ENCODE measurements at places on chromosomes 3 and 15.

- DNase-seq = no peak
Observed at GRCh38 chr3:144744473-144744872, 772.9 kb downstream of the DIPK2A start.

DNA sequence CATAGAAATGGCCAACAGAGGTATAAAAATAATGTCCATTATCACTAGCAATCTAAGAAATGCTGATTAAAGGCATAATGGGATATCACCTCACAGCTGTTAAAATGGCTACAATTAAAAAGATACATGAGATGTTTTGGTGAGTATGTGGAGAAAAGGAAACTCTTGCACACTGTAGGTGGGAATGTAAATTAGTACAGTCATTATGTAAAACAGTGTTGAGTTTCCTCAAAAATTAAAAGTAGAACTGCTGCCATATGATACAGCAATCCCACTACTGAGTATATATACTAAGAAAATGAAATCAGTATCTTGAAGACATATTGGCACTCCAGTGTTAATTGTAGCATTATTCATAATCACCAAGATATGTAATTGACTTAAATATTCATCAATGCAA lies 982.2 kb upstream of the EPHA6 start:
- no peak for DNase-seq

DNA sequence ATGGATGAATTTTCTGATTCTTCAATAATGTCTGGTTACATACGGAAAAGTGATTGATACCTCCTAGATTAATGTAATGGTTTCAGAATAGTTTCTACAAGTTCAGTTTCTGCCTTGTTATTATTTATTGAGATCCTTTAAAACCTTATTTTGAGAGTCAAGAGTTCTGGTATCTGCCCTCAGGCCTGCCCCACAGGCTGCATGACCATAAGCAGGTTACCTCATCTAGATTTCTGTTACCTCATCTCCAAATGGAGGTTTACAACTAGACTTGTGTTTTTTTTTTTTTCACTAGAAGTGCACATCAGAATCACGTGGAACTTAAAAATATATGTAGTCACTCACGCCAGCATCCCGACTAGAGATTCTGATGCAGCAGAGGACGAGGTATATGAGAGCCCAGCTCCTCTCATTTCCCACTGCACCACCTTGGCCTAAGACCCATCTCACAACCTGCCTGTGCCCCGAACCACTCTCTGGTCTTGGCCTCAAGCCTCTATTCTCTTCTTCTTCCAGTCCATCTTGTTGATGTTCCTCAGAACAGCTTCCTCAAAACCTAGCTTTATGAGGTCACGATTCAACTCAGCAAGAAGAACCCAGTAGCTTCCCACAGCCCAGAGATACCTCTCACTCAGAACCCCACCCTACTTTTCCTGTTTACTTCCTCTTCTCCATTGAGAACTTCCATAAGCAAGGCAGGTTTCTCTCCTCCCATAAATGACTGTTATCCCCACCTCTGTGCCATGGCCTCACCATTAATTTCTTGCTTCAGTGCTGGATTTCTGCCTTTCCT lies 353.4 kb downstream of the CHST2 start:
- DNase-seq = no peak

DNA sequence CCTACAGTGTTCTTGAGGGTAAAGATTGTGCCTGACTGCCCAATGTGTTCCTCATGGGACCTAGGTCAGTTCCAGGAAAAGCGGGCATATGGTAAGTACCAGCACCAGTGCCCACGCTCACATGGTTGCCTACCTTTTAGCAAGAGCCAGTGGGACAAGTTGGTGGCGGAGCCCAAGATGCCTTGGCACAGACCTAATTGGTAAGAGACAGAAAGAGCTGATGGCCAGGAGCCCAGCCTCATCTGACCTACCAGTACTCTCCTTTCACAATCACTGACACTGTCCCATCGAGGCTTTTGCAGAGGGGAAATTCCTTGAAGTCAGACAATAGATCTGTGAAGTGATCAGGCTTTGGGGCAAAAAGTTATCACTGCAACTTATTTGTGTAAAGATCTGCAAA lies 98.4 kb upstream of the BCL6 start:
- DNase-seq = no peak

GRCh38 chr3:160006282-160007163 lies 17.9 kb downstream of the IL12A start:
- DNase-seq = no peak

- DNase-seq = no peak
Observed at GRCh38 chr15:79515300-79516027, 83.3 kb downstream of the MINAR1 start.

- DNase-seq = no peak
Observed at GRCh38 chr3:39637807-39638206, 170.3 kb downstream of the MOBP start.

DNA sequence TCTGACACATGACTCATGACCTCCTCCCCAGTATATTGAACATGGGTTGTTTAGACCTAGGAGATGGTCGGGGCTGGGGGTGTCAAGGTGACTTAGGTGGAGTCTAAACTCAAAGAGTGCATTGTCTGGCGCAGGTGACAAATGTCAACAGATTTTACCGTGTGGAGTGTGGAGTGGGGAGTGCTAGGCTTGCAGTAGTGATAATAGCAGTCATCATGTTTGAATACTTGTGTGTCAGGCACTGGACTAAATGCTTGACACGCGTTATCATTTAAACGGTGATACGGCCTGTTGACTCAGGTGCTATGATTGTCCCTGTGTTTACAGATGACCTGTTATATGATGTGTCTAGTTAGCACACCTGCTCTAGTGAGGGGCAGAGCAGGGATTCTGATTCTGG lies 30.8 kb downstream of the MUC20 start:
- no peak for DNase-seq

- DNase-seq = no peak
Observed at GRCh38 chr3:53252096-53252946, 3.5 kb downstream of the TKT start.

GRCh38 chr3:100702980-100703345 lies 6.3 kb upstream of the TFG start:
- no peak for DNase-seq

DNA sequence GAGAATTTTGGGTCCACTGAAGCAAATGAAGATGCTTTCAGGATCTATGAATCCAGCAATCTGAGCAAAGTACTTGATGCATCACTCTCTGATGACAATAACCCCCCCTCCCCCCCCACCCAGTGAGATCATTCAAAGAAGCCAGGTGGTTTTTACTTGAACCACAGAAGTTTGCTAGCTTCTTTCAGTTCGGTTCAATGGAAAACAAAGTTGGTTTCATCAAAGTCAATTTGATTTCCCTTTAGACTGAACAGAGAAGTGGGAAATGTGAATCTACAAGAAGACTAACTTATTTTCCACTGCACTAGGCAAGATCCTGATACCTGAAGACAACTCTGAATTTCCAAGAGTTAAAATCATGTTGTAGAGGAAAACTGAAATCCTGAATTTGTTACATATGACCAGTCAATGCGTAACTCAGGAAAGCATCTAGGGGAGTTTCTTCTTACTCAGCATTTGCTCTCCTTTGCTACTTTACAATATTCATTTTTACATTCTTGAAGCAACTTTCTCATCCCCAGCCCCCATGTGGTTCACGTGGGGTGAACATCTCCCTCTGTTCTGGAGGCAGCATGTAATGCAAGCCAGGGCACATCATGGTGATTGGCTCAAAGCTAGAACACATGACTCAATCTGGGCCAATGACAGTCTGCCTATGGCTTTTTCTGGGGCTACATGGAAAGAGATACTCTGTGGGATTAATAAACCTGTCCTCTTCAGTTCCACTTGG lies 572.6 kb downstream of the FOXP1 start:
- no peak for DNase-seq

GRCh38 chr3:131796558-131797198 lies 238.1 kb downstream of the CPNE4 start:
- DNase-seq = no peak

DNA sequence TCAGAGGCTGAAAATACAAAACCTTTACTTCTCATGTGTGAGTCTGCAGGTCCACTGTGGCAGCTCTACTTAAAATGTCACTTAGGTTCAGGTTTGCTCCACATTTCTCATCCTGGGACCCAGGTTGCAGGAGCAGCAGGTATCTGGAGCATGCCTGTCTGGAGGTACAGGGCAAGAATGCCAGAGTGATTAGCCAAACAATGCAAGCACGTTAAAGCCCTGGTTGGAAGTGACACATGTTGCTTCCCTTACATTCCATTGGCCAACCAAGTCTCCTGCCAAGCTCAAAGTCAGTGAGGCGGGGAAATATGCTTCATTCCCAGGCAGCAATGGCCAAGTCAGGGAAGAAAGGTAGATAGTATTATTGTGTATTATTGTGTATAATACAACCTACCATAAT lies 76.8 kb upstream of the ARL6 start:
- no peak for DNase-seq

DNA sequence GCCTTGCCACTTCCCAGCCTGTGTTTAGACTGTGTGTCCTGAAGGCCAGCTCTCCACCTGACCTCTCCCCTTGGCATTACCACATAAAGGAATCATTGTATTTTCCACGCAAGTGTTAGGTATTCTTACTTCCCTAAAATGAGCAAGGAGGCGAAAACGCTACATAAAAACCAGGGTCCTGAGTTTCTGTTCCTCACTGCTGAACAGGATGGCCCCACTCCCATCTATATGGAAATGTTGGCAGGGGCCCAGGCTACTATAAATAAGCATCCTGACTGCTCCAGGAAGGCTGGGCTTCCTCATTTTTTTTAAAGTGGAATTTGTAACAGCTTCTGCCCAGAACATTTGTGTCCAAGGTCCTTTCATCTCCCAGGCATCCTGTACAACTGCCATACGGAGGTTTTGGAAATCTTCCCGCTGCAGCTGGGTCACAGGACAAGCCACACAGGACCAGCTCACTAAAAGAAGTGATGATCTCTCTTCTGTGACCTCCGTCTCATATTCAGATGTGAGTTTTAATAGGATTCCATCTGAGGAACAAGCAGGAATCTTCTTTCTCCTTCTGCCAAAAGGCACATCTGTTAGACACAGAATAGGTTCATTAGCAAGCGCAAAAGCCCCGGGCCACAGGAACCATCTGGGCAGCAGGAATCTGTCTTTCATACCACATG lies 56.4 kb upstream of the LIMD1 start:
- DNase-seq = no peak

GRCh38 chr3:66469220-66469640 lies 31.6 kb downstream of the LRIG1 start:
- no peak for DNase-seq

- no peak for DNase-seq
Observed at GRCh38 chr3:2656806-2657777, 453.1 kb downstream of the IL5RA start.

DNA sequence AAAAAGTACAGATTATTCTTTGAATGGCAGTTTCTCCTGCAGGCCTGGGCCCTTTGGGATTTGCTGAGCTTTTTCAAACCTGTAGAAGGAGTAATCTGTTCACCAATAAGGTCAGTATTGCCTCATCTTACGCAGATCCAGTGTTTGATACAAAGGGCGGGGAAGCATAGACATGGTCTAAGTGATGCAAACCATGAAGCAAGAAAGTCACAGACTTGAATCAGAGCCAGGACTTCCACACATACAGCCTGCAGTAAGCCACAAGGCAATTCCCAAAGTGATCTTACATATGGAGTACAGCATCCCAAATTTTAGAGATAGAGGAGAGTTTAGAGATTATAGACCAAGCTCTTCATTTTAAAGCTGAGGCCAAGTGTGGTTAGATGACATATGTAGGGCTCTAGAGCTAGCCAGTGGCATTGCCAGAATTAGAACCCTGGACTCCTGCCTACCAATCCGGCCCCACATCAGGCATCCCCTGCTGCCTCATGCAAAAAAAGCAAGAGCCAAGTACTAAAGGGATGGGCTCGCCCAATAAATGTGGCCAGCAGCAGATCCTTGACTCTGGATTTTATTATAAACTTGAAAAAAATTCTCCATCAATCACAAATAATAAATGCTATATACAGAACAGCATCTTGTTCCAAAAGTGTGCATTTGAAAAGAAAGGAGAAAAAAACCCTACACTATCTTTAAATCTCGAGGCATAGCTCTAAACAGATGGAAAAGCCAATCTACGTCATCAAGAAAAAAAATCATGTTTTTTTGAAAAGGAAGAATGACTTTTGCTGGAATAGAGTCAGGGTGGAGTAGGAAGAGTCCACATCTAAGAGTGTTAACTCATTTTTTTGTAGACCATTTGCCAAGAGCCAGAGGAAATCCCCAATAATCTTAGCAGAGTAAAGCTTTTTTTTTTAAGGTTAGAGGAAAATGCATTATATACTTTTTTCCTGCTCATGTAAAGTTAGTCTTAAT lies 24.0 kb downstream of the ABI3BP start:
- DNase-seq = no peak

- DNase-seq = no peak
Observed at GRCh38 chr3:184409331-184409926, 29.6 kb downstream of the CHRD start.

- no peak for DNase-seq
Observed at GRCh38 chr3:59499000-59499399, 449.2 kb upstream of the CFAP20DC start.

- no peak for DNase-seq
Observed at GRCh38 chr15:27410996-27411605, 440.1 kb downstream of the GABRG3 start.

DNA sequence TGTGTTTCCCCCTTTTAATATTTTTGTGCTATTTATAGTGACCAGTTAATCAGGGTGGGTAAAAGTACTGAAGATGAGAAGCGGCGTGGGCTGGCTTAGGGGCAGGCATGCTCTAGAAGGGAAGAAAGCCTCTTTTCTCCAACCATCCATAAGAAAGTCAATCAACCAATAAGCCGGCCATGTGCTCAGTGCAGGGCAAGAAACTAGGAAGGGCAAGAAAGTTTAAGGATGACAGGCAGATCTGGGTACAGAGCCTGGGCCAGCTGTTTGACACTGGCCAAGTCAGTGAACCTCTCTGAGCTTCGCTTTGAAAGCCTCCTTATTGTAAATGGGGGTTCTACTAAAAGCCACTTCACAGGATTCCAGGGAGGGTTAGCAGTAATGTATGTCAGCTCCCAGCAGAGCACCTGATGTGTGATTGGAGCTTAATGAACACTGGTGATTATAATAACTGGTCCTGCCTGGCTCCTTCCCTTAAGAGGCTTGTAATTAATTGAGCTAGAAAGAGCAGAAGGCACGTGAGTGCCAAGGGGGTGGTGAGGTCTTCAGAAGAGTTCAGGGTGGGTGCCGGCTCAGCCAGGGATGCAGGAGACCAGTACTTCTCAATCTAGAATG lies 5.7 kb upstream of the CHRNA3 start:
- DNase-seq = no peak

- DNase-seq = no peak
Observed at GRCh38 chr15:20294651-20295237, 246.9 kb downstream of the GOLGA6L6 start.

DNA sequence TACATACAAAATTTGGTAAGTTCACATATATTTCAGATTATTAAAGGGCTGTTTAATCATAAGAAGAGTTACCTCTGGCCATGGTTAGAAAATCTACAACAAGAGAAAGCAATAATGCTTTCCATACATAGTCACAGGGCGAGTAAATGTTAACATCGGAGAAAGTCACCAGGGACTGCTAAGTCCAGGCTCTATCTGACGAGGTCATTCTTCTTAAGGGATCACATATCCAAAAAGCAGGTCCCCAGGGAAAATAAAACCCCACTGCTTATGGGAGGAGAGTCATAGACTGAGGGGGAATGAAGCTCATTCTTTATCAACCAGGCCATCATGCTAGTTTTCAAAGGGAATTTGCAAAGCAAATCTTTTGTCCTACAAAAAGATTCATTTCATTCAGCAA lies 3.1 kb downstream of the PCYT1A start:
- no peak for DNase-seq
